ENCODE measurements at places on chromosomes 2 and 18.

- no peak for DNase-seq
Measured at GRCh38 chr18:13676471-13676870, 49.9 kb downstream of the FAM210A start.

- peak; percentile 58 for DNase-seq
Measured at GRCh38 chr2:54903736-54904554, 146.3 kb downstream of the RTN4 start.

- no peak for DNase-seq
Measured at GRCh38 chr2:188245230-188245629, 46.4 kb upstream of the GULP1 start.

- DNase-seq: peak; percentile 61
Measured at GRCh38 chr2:157627594-157628476, 829 bp downstream of the ACVR1C start.

GRCh38 chr2:116953-117352, 70.6 kb upstream of the FAM110C start:
- no peak for DNase-seq
